Heart right ventricle (tissue), 16 donors: ENCODE measurements at places on chromosomes 6 and 20. TPM values are rescaled to one million over a fixed set of nuclear protein-coding genes. Genes with fewer than 3 reads are reported as not detected.

The CAPN11 gene
- 0.32 TPM for polyA plus RNA-seq

DNA sequence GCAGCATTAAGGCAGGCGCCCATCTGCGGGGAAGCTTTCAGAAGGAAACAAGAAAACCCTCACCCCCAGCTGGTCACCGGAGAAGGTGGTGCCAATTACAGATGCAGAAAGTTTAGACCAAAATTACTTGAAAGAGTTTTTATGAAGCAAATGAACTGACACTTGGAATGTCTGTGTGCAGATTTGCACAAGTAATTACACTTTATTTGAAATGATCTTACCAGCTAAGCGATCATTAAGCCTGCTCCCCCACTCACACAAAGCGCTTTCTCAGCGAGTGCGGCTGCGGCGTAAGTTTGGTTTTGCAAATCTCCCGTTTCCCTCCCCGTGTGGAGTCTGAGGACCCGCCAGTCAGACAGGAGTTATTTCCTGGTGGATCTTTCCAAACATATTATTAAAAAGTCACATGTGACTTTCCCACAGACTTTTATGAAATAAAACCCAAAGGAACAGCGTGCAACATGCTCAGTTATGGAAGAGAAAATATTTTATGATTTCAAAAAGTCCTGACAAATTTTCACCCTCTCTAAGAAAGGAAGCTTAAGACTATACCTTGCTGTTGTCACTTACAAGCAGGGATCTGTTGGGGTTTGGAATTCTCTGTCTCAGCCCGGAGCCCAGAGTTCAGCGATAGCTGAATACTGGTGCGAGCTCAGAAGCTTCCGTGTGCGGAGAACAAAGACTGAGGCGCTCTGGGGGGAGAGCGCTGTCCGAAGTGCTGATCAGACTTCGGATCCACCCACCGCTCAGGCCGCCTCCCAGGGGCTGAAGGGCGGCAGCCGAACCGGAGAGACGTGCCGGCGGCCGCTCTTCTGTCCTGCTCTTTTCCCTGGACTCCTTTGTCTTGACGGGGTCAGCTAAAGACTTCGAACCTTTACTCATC is 2.7 kb upstream of the MYT1 start:
- DNase-seq: peak; percentile 32

DNA sequence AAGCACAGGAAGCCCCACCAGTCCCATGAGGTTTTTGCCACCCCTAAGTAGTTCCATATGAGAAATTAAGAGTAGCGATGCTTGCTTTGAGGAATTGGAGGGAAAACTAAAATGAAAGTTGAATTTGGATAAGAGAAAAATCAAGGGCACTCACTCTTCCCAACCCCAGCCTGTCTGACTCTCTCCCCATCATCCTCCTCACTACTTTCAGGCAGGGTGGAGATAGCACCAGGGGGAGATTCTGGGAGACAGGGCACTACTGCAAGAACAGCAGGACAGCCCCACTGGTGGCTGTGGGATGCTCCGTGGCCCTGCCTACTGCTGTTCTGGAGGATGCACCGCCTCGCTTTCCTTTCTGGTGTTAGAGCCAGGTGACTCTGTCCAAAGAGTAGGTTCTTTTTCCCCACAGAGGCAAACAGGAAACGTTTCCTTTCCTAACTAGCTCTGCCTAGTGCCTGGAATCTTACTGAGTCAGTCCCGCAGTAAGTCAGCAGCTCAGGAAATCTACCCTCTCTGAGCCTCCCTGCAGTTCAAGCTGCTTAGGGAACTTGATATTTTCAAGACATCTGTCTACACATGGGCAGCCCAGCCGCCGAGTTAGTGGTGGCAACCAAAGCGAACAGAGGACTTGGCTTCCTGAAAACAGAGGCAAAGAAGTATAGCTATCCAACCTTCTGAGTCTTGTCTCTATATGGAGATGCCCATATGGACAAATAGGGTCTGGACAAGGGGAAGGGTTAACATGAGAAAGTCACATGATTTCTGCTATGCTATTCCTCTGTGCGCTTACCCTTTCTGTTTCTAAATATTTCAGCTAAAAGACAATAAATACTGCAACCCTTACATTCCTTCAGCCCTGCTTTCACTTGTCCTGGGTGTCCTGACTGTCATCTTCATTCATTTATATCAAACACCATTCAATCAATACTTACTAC is 11.4 kb downstream of the HLA-E start:
- DNase-seq: peak; percentile 42

DNA sequence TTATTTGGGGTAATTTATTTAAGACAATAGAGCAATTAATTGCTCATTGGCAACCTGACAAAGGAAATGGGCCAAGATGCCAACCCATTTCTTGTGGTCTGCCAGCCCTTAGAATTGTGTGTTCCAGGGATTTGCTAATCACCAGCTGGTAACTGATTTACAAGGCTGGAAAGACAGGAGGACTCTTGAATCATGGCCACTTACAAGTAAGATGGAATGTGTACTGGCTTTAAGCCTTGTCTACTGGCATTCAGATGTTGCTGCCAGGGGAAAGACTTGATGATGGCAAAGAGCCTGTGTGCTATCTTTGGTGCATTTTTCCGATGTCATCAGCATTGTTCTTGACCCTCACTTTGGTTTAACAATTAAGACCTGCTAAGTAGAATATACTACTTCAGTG is 91.0 kb downstream of the BCKDHB start:
- peak; percentile 26 for DNase-seq

- DNase-seq: no peak
Observed at GRCh38 chr6:111710911-111711310, 105.2 kb upstream of the TRAF3IP2 start.

DNA sequence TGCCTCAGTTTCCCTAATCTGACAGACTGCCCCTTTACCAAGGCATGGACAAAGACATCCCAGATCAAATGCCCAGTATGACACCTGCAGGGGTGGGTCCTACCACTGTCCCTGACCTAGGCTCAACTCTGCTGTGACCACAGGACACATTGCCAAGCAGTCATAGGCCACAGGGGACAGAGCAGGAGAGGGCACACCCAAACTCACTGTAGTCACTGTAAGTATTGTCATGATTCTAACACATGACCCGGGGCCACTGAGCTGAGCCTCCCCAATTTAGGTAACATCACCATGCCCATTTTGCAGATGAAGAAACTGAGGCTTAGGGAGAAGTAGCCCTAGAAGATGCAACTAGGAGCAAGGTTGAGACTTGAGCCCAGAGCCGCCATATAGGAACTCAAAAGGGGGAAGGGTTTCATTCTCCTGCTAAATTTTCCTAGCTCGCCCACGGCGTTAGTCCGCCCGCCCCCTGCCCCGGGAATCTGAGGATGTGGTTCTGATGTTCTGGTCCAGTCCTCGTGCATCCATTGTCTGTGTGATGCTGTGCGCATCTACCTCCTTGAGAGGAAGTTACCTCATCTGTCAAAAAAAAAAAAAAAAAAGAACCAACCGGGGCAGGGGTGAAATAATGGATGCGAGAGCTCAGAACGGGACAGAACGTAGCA is 44.8 kb downstream of the PMEPA1 start:
- DNase-seq: no peak

GRCh38 chr6:159042003-159042825 is 2.6 kb downstream of the TAGAP start:
- DNase-seq: no peak
